ENCODE measurements at places on chromosomes 2 and 18.

- no peak for DNase-seq
Measured at GRCh38 chr2:160387558-160388262, 105.9 kb downstream of the RBMS1 start.

GRCh38 chr2:112831513-112831845 is 5.1 kb downstream of the IL1B start:
- DNase-seq: no peak

DNA sequence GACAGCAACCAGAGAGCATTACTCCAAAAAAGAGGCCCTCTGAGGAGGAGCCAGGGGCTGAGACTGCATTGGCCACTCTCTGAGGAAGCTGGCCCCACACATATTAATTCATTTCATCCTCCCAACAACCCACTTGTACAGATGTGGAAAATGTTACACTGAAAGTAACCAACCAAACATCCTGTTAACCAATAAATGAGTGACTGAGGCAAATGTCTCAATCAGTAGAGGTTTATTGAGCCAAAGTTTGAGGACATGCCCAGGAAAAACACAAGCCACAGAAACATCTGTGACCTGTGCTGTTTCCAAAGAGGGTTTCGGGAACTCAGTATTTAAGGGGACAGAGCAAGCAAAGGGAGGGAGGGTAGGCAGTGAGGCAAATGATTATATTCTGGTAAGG is 53.0 kb downstream of the SKA1 start:
- DNase-seq: no peak

- DNase-seq: no peak
Measured at GRCh38 chr2:233059797-233060500, at the start of gene INPP5D. Gene INPP5D, plus strand, starts transcription at chr2:233060342. Its CDS starts 137 bp downstream, at chr2:233060479.

GRCh38 chr18:9822587-9823185 is 63.1 kb upstream of the TXNDC2 start:
- DNase-seq: no peak

Measured in H7 (cell line).